ENCODE measurements at places on chromosomes 16 and 17.

DNA sequence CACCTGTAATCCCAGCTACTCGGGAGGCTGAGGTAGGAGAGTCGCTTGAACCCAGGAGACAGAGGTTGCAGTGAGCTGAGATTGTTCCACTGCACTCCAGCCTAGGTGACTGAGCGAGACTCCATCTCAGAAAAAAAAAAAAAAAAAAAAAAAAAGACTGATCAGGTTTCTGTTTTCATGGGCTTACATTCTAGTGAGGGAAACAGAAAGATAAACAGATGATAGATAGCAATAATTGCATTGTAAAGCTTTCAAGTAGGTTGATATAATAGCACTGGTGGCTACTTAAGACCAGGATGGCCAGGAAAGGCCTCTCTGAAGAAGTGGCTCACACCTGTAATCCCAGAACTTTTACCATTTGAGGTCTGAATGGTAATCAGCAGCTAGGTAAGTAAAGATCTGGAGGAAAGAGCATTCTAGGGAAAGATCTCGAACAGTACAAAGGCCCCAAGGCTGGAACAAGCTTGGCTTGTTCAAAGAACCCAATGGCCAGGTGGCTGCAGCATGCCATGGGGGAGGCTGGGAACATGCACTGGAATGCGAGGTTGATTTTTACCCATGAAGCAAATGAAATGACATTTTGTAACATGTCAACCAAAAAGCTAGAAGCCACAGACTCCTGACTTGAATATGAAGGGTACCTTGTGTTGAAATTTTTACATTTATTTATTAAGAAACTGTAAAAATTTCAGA is 108.3 kb upstream of the DHX40 start:
- no peak for DNase-seq

- DNase-seq: no peak
These were observed 137.7 kb upstream of the CORO6 start for GRCh38 chr17:29760279-29761039.

DNA sequence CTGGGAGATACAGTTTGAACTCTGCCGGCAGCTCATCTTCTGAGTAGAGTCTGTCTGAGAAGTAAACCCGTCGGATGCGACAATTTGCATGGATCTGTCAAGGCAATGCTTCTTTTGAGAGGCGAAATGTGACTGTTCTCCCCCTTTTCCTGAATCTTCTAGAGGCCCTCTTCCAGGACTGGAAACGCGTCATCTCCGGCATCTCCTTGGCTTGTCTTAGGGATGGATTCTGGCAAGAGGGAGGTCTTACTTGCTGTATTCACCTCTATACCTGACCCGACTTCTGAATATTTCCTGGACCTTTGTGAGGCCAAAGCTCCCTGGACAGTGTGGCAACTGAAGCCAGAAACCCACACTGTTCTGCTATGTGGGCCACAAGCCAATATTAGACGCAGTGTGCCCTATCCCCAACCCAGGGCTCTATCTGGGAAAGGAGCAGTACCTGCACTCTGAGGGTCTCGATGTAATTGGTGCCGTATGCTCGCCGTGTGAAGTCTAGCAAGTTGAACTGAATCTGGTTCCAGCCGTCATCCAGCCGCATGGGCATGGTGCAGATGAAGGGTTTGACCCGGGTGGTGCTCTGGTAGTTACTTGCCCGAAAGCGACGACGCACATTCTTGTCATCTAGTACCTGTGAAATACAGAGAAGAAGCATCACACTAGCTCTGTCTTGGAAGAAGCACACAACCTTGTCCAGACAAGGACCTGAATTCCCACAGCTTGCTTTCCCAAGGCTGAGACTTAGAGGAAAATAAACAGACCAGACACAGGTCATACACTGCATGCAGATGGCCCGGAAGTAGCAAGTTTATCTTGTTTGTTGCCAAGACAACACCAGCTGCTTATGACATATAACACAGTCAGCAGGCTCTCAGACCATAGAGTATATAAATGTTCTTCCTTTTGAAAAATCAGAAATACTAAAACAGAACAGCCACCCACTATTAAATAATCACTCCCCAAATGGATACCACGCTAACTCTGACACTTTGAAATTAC is 14.1 kb downstream of the CFAP20 start:
- DNase-seq: no peak

DNA sequence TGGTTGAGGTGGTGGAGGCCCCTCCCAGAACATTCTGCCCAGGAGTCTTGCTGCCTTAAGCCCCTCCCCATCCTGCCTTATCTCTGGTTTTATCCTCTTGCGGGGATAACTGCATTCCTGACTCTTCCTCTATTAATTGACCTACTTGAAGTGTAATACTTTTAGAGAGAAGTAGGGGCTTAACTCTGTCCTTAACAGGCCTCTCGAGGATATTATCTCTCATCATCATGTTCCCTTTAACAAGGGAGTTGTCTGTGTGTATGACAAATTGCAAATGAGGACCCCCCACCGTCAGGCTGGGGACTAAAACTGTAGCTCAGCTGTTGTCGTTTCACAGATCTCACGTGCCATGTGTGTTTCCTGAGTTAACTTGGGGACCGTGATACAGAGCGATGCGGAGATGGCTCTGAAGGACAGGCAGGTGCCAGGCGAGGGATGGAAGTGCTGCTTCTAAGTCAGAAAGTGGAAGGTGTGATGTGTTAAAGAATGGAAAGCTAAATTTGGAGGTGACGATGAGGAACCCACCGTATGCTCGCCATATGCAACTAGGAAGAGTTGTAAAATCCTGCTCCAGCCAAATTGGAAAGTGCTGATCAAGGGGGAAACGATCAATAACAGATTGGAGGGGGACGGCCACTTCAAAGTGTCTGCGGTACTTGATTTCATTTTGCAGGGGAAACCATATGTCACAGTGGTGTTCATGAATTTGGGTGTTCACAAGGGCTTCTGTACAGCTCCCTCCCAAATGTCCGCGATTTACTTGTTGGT is 106.3 kb downstream of the RPTOR start:
- no peak for DNase-seq
